Esophagus muscularis mucosa (tissue), 4 donors: ENCODE measurements at places on chromosomes 7 and 10.

DNA sequence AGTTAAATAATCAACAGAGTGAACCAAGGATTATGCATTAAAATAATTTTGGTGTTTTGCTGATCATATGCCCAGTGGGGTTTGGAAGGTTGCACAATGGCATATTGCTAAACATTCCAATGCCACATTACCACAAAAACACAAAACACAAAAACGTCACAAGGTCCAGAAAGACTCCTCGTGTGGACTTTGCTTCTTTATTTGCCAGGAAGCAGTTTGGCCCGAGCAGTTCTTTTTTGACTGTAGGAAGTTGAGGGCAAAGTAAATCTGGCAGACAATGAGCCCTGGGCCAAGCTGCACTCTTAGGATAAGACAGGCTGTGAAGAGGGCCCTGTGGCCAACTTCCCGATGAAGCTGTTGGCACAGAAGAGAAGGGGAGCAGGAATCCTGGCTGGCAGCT, 39.2 kb upstream of the SLC35B4 start:
- no peaks in the 10 kb centered on the region for H3K27me3 ChIP-seq
- H3K36me3 ChIP-seq: no peaks in the 10 kb centered on the region
- H3K4me3 ChIP-seq: no peak overlapping the region
- H3K4me1 ChIP-seq: no peaks in the 10 kb centered on the region
- H3K27ac ChIP-seq: no peak overlapping the region

DNA sequence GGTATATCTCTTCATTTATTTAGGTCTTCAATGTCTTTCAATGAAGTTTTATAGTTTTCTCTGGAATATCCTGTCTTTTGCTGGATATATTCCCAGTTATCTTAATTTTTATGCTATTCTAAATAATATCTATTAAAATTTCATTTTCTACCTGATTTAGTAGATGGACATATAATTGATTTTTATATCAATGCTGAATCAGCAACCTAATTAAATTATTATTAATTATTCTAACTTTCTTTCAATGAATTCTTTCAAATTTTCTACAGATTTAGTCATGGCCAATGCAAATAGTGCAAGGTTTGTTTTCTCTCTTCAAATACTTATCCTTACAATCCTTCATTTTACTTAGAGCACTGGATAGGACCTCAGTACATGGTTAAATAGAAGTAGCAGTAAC, 56.8 kb downstream of the DENND11 start:
- peaks cover 19% of the 10 kb centered on the region for H3K4me1 ChIP-seq
- no peaks in the 10 kb centered on the region for H3K27me3 ChIP-seq
- DNase-seq: no peak
- peaks cover 14% of the 10 kb centered on the region for H3K36me3 ChIP-seq
- no peak overlapping the region for H3K4me3 ChIP-seq
- H3K27ac ChIP-seq: no peak overlapping the region

DNA sequence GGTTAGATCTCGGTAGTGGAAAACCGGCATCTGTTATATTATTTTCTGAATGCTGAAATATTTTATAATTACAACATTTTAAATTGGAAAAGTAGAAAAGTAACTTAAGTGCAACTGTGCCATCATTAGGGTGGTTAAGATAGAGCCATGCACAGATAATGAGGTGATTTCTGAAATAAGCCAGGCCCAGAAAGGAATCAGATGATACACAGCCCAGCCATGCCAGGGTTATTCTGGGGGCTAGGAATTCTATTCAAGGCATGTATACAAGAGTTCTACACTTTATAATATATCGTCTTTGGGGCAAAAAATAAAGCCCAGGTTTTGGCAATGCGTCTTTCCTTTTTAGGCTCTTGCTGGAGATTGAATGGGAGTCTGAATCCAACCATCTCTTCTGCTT, 128.7 kb downstream of the ITGB8 start:
- no peak for DNase-seq
- no peak overlapping the region for H3K27ac ChIP-seq
- no peak overlapping the region for H3K4me3 ChIP-seq
- H3K4me1 ChIP-seq: peaks cover 4% of the 10 kb centered on the region
- H3K36me3 ChIP-seq: no peaks in the 10 kb centered on the region
- H3K27me3 ChIP-seq: no peaks in the 10 kb centered on the region

GRCh38 chr10:116741391-116742351, 695 bp downstream of the HSPA12A start:
- no peaks in the 10 kb centered on the region for H3K36me3 ChIP-seq
- H3K27ac ChIP-seq: peak overlapping the region; percentile 99
- peaks cover 39% of the 10 kb centered on the region for H3K4me1 ChIP-seq
- DNase-seq: no peak
- peak overlapping the region; percentile 97 for H3K4me3 ChIP-seq

GRCh38 chr10:89591796-89592271, 53.2 kb downstream of the PANK1 start:
- H3K4me3 ChIP-seq: no peak overlapping the region
- peaks cover 17% of the 10 kb centered on the region for H3K4me1 ChIP-seq
- peak overlapping the region; percentile 2 for H3K27ac ChIP-seq
- DNase-seq: no peak

- H3K27me3 ChIP-seq: no peaks in the 10 kb centered on the region
- no peak overlapping the region for H3K27ac ChIP-seq
- DNase-seq: no peak
- no peaks in the 10 kb centered on the region for H3K36me3 ChIP-seq
- no peaks in the 10 kb centered on the region for H3K4me1 ChIP-seq
- H3K4me3 ChIP-seq: no peak overlapping the region
These were observed 40.9 kb downstream of the ARL5B start for GRCh38 chr10:18699849-18700840.

DNA sequence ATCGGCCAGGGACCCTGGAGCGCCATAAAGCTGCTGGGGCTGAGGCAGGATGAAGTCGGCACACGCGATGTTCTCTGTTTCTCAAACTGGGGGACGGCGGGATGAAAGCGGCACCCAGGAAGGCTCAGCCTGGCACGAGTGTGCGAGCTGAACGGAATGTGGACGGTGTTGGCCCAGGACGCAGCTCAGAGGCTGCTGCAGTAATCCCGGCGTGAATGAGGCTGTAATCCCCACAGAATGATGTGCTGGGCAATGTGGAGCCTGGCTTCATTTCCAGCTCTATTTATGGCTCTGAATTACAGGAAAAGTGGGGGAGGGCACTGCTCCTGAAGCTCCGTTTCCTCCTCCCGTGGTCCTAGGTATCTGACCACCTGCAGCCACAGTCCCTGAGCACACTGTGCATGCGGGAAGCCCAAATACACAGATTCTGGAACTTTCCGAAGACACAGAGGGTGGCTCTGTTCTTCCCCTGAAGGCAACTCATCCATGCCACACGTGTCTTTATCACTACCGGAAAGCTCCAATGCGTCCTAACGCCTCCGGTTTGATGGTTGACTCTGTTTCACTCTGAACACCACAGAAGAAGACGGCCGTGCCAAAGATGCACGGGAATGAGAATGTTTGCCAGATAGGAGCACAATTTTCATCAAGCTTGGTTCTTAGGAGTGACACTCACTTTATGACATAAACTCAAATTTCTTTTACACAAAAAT, 37.6 kb downstream of the KLF6 start:
- H3K4me1 ChIP-seq: peaks cover 43% of the 10 kb centered on the region
- DNase-seq: peak; percentile 87
- H3K27me3 ChIP-seq: no peaks in the 10 kb centered on the region

- H3K27ac ChIP-seq: no peak overlapping the region
- H3K36me3 ChIP-seq: no peaks in the 10 kb centered on the region
- no peaks in the 10 kb centered on the region for H3K27me3 ChIP-seq
- DNase-seq: no peak
These were observed 78.8 kb upstream of the COMTD1 start for GRCh38 chr10:75314570-75314969.

GRCh38 chr10:13110908-13111307, 10.9 kb downstream of the OPTN start:
- H3K4me3 ChIP-seq: no peak overlapping the region
- H3K27me3 ChIP-seq: no peaks in the 10 kb centered on the region
- no peaks in the 10 kb centered on the region for H3K4me1 ChIP-seq
- H3K27ac ChIP-seq: no peak overlapping the region
- no peak for DNase-seq
- peaks cover 45% of the 10 kb centered on the region for H3K36me3 ChIP-seq

GRCh38 chr10:109902992-109903947, 20.0 kb downstream of the XPNPEP1 start:
- H3K27me3 ChIP-seq: no peaks in the 10 kb centered on the region
- no peak overlapping the region for H3K4me3 ChIP-seq
- H3K4me1 ChIP-seq: peaks cover 47% of the 10 kb centered on the region

- H3K36me3 ChIP-seq: no peaks in the 10 kb centered on the region
- no peaks in the 10 kb centered on the region for H3K27me3 ChIP-seq
- no peaks in the 10 kb centered on the region for H3K4me1 ChIP-seq
- H3K27ac ChIP-seq: no peak overlapping the region
- H3K4me3 ChIP-seq: no peak overlapping the region
These were observed 175.0 kb upstream of the PITRM1 start for GRCh38 chr10:3347413-3348182.

GRCh38 chr10:63467841-63468240, 2.1 kb upstream of the JMJD1C start:
- no peaks in the 10 kb centered on the region for H3K27me3 ChIP-seq
- no peak overlapping the region for H3K27ac ChIP-seq
- no peak for DNase-seq
- peaks cover 31% of the 10 kb centered on the region for H3K4me1 ChIP-seq

GRCh38 chr10:92124616-92125143, 166.2 kb downstream of the CPEB3 start:
- peaks cover 55% of the 10 kb centered on the region for H3K4me1 ChIP-seq
- peak overlapping the region; percentile 67 for H3K27ac ChIP-seq
- no peaks in the 10 kb centered on the region for H3K27me3 ChIP-seq
- H3K4me3 ChIP-seq: no peak overlapping the region

DNA sequence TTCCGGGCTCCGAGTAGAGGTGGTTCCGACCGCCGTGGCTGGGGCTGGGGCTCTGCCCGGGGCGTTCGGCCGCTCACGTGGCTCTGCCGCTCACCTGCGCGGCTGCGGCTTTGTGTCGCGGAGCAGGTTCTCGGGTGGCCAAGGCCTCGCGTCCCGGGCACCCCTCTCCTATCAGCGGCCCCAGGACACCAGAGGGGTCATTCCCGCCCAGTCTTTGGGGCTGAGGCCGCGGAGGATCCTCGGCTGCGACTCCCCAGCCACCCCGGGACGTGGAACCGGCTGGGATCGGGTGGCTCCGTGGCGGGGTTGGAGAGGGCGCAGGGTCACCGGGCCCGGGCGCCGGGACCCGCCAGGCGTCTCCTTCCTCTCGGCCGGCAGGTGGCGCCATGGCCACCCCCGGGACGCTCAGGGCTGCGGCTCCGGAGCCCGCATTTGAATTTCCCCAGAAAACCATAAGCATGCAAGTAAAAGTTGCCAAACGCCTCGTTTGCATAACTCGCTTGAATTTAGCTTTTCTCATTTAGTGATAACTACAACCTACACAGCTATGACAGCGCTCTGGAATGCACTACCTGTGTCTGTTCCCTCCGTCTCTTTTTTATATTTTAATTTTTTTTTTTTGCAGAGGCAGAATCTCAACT, 1.2 kb downstream of the COL26A1 start:
- H3K27ac ChIP-seq: no peak overlapping the region
- H3K36me3 ChIP-seq: no peaks in the 10 kb centered on the region
- peaks cover 72% of the 10 kb centered on the region for H3K27me3 ChIP-seq
- H3K4me3 ChIP-seq: peak overlapping the region; percentile 66
- no peak for DNase-seq
- H3K4me1 ChIP-seq: peaks cover 21% of the 10 kb centered on the region

DNA sequence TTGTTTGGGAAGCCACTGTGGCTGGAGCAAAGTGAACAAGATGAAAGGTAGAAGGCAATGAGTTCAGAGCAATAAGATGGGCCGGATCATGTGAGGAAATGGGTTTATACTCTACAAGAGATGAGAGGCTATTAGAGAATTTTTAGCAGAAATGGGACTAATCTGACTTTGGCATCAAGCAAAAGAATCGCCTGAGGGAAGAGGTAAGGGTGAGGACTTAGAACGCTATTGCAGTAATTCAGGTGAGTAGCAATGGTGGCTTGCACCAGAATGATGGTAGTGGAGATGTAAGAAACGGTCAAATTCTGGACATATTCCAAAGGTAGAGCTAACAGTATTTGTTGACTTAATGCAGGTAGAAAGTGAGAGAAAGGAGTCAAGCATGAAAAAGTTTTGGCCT, 29.5 kb upstream of the AKAP9 start:
- H3K27ac ChIP-seq: no peak overlapping the region
- H3K4me3 ChIP-seq: no peak overlapping the region
- DNase-seq: no peak
- no peaks in the 10 kb centered on the region for H3K27me3 ChIP-seq
- no peaks in the 10 kb centered on the region for H3K36me3 ChIP-seq

- H3K27ac ChIP-seq: no peak overlapping the region
- H3K4me1 ChIP-seq: no peaks in the 10 kb centered on the region
These were observed 483.1 kb upstream of the CNTNAP2 start for GRCh38 chr7:145633513-145633912.

DNA sequence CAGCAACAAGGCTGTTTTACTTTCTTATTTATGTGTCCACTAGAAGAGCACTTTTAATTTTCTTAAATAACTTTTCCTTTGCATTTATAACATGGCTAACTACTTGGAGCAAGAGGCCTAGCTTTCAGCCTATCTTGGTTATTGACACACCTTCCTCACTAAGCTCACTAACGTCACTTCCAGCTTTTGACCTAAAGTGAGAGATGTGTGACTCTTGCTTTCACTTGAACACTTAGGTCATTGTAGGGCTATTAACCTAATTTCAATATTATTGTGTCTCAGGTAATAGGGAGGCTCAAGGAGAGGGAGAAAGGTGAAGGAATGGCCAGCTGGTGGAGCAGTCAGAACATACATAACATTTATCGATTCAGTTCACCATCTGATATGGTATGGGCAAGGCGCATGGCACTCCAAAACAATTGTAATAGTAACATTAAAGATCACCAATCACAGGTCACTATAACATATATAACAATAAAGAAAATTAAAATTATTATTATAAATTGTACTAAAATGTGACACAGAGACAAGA, 95.0 kb upstream of the FAM20C start:
- H3K36me3 ChIP-seq: no peaks in the 10 kb centered on the region
- no peaks in the 10 kb centered on the region for H3K27me3 ChIP-seq
- no peaks in the 10 kb centered on the region for H3K4me1 ChIP-seq
- H3K27ac ChIP-seq: no peak overlapping the region
- H3K4me3 ChIP-seq: no peak overlapping the region

- no peak overlapping the region for H3K27ac ChIP-seq
- no peaks in the 10 kb centered on the region for H3K27me3 ChIP-seq
- no peaks in the 10 kb centered on the region for H3K36me3 ChIP-seq
- peaks cover 30% of the 10 kb centered on the region for H3K4me1 ChIP-seq
These were observed 290.5 kb upstream of the LRGUK start for GRCh38 chr7:133836666-133837065.
